Stimulated activated CD4-positive, alpha-beta T cell treated with anti-CD3 and anti-CD28 coated beads, Interleukin-4, amount 100 ng/mL, for 4 hours (primary cell): ENCODE measurements at places on chromosomes 1 and 21.

DNA sequence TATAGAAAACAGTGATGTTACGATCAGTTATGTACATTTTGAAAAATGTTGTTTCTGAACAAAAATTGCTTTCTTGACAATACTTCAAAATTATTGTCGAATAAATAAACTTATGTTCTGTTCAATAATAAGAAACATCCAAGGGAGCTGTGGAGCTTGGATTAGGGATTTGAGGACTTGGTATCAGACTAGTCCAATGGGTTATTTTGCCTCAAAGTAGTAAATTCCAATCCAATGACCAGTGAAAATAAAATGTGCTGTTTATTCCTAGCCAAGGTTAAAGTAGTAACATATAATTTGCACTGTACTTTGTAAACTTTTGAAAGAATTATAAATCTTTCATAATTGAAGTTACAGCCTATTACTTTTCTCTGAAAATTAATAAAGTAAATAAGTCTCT, 79.1 kb upstream of the IVNS1ABP start:
- no peak for DNase-seq

GRCh38 chr1:43558346-43558841, 27.7 kb downstream of the PTPRF start:
- no peak for DNase-seq

DNA sequence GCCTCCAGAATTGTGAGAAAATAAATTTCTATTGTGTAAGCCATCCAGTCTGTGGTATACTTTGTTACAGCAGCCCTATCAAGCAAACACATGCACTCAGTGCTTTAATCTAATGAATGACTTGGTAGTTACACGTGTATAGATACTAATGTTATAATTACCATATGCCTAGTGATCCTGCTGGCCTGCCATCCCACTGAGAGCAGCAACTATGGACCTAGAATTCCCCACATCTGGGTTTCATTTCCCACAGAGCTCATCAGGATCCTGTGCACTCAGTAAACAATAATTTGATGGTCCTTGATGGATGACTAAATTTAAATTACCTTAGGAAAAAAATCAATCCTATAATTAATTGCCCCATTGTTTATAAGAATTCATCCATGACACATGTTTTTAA, 86.5 kb upstream of the RGS1 start:
- no peak for DNase-seq

GRCh38 chr1:184941735-184942134, 32.6 kb downstream of the NIBAN1 start:
- DNase-seq, result no peak

- no peak for DNase-seq
Measured at GRCh38 chr1:172411791-172412338, 8.6 kb upstream of the C1orf105 start.

DNA sequence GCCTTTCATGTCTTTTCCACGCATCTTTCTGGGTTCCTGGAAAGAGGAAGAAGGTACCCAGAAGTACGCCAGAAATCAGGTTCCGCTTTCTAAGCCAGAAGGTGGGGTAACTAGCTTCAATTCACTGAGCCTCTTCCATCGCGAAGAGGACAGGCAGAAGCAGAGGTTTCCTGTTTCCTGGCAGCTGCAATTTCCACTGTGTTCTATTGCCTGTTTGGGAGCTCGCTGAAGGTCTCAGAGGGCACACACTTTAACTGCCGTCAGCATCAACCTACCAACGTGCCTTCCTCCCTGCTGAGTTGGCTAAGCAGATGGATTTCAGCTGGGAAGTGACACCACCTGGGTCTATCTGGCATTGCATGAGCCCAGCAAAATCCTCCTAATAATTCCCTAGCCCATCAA, 10.0 kb downstream of the NCF2 start:
- no peak for DNase-seq

DNA sequence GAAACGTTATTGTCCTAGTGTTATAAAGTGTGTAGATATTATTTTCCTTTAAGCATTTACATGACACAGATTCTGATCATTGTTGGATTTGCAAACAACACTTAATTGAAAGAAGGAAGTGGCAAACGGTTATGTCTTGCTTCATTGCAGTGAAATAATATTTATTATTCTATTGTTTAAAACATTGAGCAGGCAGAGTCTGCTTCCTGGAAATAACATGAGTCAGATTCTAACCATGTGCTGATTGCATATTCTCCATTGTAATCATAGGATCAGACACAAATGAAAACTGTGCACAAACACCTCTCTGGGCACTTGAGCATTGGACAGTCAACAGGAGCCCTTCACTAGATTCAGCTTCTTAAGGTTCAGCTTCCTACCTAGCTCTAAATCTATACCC, 46.8 kb upstream of the USP25 start:
- DNase-seq, result no peak

- DNase-seq, result no peak
Measured at GRCh38 chr1:173430677-173431303, 46.3 kb upstream of the PRDX6 start.

DNA sequence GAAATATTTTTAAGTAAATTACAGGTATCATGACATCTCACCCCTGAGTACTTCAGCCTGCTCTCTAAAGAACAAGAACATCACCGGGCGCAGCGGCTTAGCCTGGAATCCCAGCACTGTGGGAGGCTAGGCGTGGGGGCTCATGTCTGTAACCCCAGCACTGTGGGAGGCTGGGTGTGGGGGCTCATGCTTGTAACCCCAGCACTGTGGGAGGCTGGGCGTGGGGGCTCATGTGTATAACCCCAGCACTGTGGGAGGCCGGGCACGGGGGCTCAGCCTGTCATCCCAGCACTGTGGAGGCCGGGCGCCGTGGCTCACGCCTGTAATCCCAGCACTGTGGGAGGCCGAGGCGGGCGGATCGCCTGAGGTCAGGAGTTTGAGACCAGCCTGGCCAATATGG, 7.7 kb upstream of the CDK11B start:
- DNase-seq, result no peak

DNA sequence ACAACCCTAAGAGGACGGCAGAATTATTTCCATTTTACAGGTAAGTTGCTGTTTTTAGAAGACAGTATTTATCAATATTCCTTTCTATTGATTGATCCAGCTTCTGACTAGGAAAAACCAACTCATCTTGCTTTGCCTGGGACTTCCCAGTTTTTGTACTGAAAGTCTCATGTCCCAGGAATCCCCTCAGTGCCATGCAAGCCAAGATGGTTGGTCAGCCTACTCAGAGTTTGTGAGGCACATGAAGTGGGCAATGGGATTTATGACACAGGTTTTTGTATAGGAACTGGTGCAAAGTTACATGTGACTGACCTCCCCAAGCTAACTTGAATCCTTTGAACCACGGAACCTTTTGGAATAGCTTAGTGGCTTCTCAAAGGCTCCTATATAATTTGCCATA, 45.5 kb downstream of the GNG12 start:
- no peak for DNase-seq
